ENCODE measurements at places on chromosomes 13 and 19.

GRCh38 chr13:100290165-100290801, 201.4 kb downstream of the PCCA start:
- DNase-seq = no peak

GRCh38 chr19:49231804-49232203, 74.2 kb downstream of the TRPM4 start:
- no peak for DNase-seq

DNA sequence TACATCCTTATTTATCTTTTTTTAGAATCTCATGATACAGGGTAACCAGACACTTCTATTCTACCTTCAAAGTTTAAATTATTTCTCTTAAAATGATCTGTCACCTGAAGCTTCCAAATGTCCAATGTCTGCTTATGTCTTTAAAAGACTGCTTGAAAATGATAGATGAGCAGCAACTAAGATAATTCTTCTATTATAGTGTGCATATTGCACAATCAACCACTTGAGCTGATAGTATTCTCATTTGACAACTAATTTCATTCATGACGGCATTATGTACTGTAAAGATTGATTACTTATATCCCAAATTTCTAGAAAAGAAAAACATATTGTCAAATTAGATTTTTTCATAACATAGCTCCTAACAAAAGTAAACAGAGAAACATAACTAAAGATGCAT, 1478.2 kb upstream of the MIR17HG start:
- DNase-seq = no peak

GRCh38 chr13:59531571-59532091, 632.1 kb downstream of the DIAPH3 start:
- no peak for DNase-seq

DNA sequence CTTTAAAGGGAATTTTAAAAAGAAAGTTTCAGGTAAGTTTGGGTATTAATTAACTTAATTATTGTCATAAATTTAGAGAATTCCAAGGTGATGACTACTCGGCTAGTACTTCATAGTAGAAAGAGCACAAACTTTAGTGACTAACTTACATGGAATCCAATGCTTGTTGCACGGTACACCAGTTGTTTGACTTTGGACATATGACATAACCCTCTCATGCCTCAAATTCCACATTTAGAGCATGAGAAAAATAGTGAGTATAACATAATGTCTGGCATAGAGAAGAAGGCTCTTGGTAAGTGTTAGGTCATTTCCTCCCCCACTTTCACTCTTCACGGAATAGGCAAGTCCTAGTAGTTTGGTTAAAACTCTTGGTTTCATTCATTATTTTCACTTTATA, 1249.4 kb upstream of the SLC10A2 start:
- no peak for DNase-seq

DNA sequence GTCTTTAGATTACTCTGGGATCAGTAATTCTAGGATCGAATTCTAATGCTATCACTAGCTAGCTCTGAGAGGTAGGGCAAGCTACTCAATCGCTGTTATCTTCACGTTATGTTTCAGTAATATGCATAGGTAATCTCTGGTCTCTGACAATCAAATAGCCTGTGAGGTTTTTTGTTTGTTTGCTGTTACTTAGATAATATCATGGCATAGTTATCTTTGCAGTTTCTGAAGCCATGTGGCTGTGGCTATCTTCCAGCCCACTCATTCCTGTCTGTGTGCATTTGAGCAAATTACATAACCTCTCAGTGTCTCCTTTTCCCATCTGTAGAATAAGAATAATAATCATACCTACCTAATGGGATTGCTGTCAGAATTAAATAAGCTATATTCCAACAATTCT, 330.2 kb downstream of the PCDH9 start:
- no peak for DNase-seq
